ENCODE measurements at places on chromosomes 6 and 20.

DNA sequence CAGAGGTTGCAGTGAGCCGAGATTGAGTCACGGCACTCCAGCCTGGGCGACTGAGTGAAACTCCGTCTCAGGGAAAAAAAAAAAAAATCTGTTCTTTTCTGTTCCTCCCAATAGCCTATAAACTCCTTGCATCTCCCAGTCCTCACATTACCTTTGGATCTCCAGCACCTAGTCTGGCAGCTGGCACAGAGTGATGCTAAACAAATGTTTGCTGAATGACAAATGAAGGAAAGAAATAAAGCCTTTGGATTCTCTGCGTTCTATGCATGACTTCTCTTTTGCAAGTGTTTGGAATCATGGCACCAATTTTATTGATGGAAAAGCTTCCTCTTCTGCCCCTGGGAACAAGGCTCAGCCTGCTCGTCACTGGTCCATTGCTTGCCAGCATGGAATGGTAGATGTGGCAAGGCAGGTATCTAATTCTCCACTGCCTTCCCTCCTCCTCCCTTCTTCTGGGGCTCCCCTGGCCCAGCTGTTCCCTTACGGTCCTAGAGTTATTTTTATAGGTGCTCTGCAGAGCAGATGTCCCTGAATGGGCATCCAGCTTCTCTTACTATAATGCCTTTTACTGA, 53.6 kb upstream of the FYN start:
- no peak for DNase-seq

- no peak for DNase-seq
Measured at GRCh38 chr6:37624606-37625574, 72.8 kb downstream of the MDGA1 start.

- DNase-seq: no peak
Measured at GRCh38 chr6:44569931-44570385, 182.5 kb downstream of the CDC5L start.

- DNase-seq: no peak
Measured at GRCh38 chr20:32960849-32961731, 43.1 kb downstream of the SUN5 start.

GRCh38 chr20:45429618-45430017, 13.7 kb downstream of the PIGT start:
- DNase-seq: no peak

- no peak for DNase-seq
Measured at GRCh38 chr20:50498071-50498776, 12.0 kb upstream of the PTPN1 start.

Data from cerebellar nuclear complex (tissue), 1 donor.